ENCODE measurements at places on chromosomes 5 and 9.

- no peak for DNase-seq
Observed at GRCh38 chr5:34534523-34535103, 121.5 kb upstream of the RAI14 start.

DNA sequence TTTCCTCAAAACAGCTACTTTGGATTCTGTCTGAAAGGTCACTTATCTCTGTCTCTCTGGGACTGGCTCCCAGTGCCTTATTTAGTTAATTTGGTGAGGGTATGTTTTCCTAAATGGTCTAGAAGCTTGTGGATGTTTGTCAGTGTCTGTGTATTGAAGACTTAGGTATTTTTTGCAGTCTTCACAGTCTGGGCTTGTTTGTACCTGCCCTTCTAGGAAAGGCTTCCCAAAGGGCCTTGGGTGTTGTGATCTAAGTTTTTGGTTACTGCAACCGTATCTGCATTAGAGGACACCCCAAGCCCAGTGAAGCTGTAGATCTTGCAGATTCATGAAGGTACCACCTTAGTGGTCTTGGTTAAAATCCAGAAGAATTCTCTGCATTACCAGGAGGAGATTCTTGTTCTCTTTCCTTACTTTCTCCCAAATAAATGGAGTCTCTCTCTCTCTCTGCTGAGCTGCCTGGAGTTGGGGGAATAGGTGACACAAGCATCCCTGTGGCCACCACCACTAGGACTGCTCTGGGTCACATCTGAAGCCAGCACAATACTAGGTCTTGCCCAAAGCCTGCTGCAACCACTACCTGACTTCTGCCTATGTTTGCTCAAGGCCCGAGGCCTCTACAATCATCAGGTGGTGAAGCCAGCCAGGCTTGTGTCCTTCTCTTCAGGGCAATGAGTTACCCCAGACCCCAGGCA is 17.8 kb upstream of the CCNB1 start:
- no peak for DNase-seq

DNA sequence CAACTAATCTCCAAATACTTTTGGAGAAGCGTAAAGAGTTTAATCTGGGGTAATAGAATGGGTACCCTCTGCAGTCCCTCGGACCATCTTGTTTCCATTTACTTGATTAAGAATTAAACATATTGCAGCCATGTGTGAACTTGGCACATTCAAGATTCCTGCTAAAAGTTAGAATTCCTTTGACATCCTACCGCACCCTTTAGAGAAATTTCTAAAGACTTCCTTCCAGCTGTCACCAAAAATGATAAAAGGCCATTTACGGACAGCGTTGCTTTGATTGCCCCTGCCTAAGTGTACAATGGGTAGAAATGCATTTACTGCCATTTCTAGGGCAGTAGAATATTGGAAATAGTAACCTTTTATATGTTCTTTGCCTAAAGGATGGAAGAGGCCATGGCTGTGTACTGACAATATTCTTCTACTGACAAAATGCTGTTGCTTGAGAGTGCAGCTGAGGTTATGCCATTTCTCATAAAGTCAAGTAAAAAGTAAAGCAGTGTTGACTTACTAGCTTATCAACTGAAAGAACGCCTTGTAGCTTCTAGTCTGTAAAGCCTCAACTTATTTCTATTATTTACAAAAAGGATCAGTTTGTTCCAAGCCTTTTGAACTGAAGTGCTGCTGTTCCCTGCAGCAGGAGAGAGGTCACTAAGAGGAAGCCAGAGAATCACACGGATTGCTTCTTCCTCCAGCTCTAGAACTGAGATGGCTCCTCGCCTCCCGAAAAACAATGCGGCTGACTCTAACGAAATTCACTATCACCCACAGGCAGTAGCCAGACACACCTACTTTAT is 139.8 kb upstream of the BASP1 start:
- no peak for DNase-seq

- no peak for DNase-seq
Observed at GRCh38 chr9:16010221-16010620, 457.4 kb downstream of the CCDC171 start.

- no peak for DNase-seq
Observed at GRCh38 chr5:178324481-178325310, 92.1 kb upstream of the PHYKPL start.

GRCh38 chr9:113573959-113574352 is 110.4 kb downstream of the RGS3 start:
- DNase-seq: no peak

- no peak for DNase-seq
Observed at GRCh38 chr5:108384741-108385140, 2.8 kb upstream of the FBXL17 start.

GRCh38 chr5:150272531-150272930 is 17.0 kb downstream of the CAMK2A start:
- no peak for DNase-seq

- DNase-seq: no peak
Observed at GRCh38 chr5:159458217-159458711, 128.0 kb upstream of the IL12B start.

DNA sequence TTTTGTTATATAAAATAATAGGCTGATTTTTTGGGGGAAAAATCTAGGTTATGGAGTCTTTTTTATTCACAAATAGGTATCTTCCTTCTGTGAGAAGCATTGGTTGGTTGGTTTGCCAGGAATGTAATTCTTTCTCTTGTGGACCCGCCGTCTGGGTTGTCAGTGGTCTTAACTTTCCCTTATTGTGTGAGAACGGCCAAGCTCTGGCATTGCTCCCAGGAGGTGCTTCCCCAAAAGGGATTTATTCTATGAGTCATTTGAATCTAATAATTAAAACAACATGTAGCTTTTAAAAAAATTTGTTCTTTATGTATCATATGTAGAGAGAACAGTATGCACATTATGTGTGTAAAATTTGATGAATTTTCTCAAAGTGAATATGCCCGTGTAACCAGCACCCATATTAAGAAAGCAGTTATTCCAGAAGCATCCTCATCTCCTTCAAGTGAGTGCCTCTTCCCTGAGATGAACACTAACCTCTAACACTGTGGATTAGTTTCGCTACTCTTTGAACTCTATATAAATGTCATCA is 114.4 kb downstream of the MAST4 start:
- DNase-seq: no peak

DNA sequence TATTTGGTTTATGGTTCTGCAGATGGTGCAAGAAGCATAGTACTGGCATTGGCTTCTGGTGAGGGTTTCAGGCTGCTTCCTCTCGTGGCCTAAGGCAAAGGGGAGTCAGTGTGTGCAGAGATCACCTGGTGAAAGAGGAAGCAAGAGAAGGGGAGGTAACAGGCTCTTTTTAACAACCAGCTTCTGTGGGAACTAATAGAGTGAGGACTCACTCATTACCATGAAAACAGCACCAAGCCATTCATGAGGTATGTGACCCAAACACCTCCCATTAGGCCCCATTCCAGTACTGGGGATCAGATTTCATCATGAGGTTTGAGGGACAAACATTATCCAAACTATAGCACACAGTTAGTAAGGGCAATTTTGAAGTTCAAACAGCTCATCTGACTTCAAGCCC is 263.5 kb downstream of the TMEM38B start:
- no peak for DNase-seq

GRCh38 chr5:132308701-132309100 is 14.5 kb downstream of the SLC22A4 start:
- DNase-seq: no peak

GRCh38 chr5:176724472-176724871 is 77.2 kb downstream of the TSPAN17 start:
- DNase-seq: no peak

DNA sequence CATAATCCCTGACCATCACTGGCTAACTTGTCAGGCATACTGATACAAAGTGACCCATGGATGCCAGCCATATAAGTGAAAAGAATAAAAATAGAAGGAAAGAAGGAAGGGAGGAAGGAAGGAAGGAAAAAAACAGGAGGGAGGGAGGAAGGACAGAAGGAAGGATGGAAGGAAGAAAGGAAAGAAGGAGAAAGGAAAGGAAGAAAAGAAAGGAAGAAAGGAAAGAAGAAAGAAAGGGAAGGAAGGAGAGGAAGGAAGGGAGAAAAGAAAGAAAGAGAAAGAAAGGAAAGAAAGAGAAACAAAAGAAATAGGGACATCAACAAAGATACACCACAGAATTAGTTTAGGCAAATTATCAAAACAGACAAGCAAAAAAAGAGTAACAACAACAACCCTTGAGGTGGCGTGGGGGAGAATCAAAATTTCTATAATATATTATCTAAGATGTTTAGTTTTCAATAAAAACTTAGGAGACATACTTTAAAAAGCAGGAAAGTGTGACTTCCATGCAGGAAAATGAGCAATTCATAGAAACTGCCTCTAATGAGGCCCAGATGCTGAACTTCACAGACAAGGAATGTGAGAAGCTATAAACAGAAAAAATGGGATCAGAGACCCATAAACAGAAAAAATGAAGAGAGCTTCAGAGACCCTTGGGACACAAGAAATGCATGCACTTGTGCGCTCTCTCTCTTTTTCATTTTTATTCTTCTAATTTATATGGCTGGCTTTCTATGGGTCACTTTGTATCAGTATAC is 96.1 kb upstream of the NFIL3 start:
- no peak for DNase-seq

GRCh38 chr9:89532478-89532877 is 34.6 kb upstream of the SEMA4D start:
- no peak for DNase-seq

GRCh38 chr5:5219541-5219940 is 79.4 kb downstream of the ADAMTS16 start:
- DNase-seq: no peak

DNA sequence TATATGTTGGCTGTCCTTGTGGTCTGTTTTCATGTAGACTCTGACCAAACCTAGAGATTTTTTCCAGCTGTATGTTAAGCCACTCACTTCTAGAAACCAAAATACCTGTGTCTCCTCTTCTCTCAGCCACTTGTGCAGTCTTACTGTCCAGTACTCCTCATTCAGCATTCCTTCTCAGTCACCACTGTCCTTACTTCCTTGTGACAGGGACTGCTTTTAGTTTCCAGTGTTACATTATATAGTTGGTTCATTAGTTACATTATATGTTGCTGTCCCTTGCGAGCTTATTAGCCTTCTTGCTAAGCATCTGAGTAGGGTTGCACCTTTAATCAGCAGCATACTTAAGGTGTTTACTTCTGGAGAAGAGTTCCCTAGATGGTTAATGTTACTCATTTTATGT is 4.3 kb downstream of the ATP6V1G1 start:
- DNase-seq: no peak

GRCh38 chr9:109894473-109894872 is 114.5 kb downstream of the PALM2AKAP2 start:
- no peak for DNase-seq

DNA sequence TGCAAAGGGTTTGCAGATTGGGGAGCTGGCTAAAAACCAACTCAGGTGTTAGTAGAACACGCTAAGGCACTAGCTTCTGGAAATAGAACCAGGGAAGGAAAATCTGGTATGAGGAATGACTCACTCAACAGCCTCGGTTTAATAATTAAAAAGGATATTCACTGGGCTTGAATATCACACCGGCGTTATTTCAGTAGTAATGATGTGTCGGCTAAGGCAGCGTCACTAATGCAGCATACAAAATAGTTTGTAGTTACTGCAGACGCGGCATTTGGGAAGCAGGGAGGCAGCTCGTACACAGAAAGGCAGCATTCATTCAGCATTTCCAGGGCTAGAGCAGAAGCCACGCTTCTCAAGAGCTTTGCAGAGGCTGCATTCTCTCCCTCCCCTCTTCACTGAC is 1.7 kb downstream of the ADRA1B start:
- no peak for DNase-seq

DNA sequence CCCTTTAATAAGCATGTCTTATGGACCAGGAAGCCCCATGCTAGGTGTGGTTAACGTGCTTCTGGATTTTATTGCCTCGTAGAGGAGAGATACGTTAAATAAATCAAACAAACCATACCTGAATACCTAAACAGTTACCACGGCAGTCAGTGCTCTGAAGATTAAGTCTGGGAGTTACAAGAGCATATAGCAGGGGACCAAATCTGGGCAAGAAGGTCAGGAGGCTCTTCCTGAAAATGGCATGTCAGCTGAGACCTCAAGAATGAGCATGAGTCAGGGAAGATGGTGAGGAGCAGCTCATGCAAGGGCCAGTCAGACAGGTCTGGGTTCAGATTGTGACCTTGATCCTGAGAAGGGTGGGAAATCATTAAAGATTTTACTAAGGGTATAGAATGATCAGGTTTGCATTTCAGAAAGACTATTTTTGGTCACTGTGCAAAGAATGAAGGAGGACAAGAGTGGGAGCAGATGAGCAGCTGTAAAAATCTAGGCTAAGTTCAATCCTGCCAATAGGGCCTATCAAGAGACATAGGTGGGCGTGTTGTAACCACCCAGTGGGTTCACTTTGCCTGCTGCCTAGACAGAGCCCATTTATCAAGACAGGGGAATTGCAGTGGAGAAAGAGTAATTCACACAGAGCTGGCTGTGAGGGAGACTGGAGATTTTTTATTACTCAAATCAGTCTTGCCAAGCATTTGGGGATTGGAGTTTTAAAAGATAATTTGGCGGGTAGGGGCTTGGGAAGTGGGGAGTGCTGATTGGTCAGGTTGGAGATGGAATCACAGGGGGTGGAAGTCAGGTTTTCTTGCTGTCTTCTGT is 4.8 kb upstream of the ZNF366 start:
- DNase-seq: no peak

All from stimulated activated CD4-positive, alpha-beta T cell treated with anti-CD3 and anti-CD28 coated beads, Interleukin-1b, Interleukin-23, amount 100 ng/mL, for 1 hour (primary cell).